ENCODE measurements at places on chromosomes 4 and X.

DNA sequence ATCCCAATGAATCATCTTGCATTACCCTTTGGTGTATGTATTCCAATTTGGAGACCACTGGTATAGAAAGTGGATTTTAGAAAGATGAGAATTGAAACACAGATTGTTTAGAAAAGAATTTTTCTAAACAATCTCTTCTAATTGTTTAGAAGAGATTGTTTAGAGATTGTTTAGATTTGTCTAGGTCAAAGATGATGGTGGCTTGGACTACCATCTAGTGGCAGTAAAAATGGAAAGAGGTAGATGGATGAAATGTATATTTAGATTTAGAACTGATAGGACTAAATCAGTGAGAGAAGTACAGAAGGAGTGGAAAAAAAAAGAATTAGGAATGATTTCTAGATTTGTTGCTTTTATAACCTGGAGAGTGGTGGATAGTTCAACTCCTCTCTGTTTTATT, 70.6 kb downstream of the ARSJ start:
- DNase-seq: no peak

- no peak for DNase-seq
Measured at GRCh38 chr4:53196882-53197771, 168.7 kb downstream of the SCFD2 start.

- DNase-seq: no peak
Measured at GRCh38 chr4:42280327-42281095, 116.8 kb upstream of the SHISA3 start.

DNA sequence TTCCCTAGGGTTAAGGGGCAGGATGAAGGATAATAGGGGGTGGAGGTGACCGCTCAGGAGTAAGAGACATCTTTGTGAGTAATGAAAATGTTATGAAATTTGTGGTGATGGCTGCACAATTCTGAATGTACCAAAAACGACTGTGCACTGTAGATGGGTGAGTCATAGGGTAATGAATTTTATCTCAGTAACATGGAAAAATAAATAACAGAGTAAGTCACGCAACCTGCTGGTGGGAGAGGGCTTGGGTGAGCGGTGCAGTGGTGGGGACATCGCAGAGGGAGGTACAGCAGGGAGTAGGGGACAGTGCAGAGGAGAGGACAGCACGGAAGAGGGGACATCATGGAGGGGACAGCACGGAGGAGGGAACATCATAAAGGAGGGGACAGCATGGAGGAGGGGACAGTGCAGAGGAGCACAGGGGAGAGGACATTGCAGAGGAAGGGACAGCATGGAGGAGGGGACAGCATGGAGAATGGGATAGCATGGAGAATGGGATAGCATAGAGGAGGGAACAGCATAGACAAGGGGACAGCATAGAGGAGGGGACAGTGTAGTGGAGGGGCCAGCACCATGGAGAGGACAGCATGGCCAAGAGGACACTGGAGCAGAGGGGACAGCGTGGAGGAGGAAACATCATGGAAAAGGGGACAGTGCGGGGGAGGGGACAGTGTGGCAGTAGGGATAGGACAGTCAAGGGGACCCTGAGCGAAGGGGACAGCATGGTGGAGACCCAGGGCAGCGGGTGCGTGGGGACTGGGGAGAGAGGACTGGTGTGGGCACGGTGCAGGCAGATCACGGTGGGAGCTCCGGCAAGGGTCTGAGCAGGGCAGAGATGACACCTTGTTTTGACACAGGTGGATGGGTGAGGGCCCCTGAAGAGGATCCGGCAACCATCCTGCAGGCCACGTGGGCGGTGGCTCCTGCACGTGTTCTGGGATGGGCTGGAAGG, 68.5 kb upstream of the MXD4 start:
- DNase-seq: no peak

DNA sequence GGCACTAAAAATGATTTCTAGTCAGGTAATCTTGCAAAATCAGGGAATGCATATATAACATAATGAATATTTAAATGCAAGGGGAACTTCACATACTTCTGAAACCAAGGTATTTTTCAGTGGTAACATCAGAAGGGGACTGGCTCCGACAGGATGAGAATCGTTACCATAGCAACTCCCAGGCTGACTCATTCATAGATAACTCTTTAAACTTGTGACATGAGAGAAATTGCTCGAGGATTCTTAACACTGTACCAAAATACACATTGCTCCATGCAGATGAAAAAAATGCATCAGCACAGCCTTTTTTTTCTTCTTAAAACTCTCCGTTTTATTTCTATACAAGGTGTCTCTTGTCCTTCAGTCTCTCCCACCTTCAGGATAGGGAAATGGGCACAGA, 114.3 kb downstream of the GABRB1 start:
- no peak for DNase-seq

- DNase-seq: no peak
Measured at GRCh38 chr4:79598801-79599200, 190.8 kb upstream of the GK2 start.

Data from stimulated activated CD8-positive, alpha-beta memory T cell treated with anti-CD3 and anti-CD28 coated beads, Interleukin-7, amount 100 ng/mL, for 4 hours (primary cell).